B cell (primary cell): ENCODE measurements at places on chromosomes 16 and 17. TPM values are rescaled to one million over a fixed set of nuclear protein-coding genes. Genes with fewer than 3 reads are reported as not detected.

Gene C16orf92
- total RNA-seq = not detected in 2 replicates

Gene PRKCB
- 373 and 397 TPM in 2 replicates for total RNA-seq

DNA sequence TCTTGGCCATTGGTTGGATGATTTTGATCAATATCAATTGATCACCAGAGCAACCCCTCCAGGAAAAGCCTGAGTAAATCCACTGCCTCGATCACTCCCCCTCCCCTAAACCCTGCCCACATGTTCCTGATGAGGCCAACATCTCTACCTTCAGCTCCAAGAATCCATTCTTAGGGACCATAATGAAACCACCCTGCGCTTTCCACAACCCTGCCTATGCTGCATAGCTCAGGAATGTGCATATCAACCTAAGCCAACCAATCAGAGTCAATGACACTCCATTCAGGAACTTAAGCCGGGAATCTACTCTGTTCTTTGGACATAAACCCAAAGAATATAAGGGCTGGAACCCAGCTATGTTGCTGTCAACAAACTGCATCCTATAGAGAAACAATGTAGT is 86.3 kb downstream of the MYH11 start:
- H3K27ac ChIP-seq = no peak overlapping the region
- no peaks in the 10 kb centered on the region for H3K27me3 ChIP-seq
- H3K4me3 ChIP-seq = no peak overlapping the region
- no peaks in the 10 kb centered on the region for H3K4me1 ChIP-seq
- H3K36me3 ChIP-seq = no peaks in the 10 kb centered on the region
- DNase-seq = no peak

GRCh38 chr16:31513884-31514283 is 5.7 kb upstream of the RUSF1 start:
- peaks cover 11% of the 10 kb centered on the region for H3K4me1 ChIP-seq
- no peak overlapping the region for H3K27ac ChIP-seq
- no peak overlapping the region for H3K4me3 ChIP-seq

- H3K36me3 ChIP-seq = no peaks in the 10 kb centered on the region
- no peak overlapping the region for H3K4me3 ChIP-seq
Measured at GRCh38 chr17:11628374-11628773, 30.1 kb downstream of the DNAH9 start.
